AG20443 (cell line): ENCODE measurements at places on chromosomes 11 and 22.
A peak's percentile ranks its signal among the peaks of the same experiment; 100 is the strongest.

DNA sequence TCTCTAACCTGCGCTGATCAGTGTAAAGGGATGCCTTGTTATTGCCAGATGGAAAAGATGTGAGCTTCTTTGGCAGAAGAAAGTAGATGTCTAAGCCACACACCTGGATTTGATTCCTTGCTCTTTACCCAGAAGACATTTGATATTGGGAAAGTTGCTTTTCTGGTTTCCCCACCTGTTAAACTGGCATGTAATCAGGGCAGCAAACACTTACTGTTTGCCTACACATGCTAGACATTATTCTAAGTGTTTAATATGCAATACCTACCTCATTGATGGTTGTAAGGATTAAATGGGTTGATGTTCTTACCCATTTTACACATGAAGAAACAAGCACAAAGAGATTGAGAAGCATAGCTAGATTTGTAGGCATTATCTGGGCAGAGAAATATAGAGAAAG is 16.6 kb downstream of the ASRGL1 start:
- no peak for DNase-seq

- peak; percentile 79 for DNase-seq
Measured at GRCh38 chr11:35485656-35486322, 39.6 kb downstream of the PAMR1 start.

DNA sequence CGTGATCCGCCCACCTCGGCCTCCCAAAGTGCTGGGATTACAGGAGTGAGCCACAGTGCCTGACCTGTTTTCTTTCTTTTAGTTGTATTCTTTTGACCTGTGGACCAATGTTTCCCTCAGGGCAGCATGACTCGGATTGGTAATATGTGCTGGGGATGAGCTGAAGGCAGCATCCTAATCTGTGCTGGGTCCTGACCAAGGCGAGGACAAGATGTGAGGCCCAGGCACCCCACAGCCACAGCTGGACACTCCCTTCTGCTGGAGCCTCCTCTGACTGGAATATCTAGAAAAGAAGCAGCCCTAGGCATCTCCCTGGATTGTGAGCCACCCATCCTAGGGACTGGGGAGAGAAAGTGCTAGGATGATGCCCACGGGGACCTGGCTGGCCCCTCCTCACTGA is 105.4 kb downstream of the PDE2A start:
- no peak for DNase-seq

GRCh38 chr11:126440792-126441514 is 85.5 kb downstream of the ST3GAL4 start:
- DNase-seq, result peak; percentile 94

GRCh38 chr11:130831976-130832375 is 84.3 kb downstream of the SNX19 start:
- no peak for DNase-seq

DNA sequence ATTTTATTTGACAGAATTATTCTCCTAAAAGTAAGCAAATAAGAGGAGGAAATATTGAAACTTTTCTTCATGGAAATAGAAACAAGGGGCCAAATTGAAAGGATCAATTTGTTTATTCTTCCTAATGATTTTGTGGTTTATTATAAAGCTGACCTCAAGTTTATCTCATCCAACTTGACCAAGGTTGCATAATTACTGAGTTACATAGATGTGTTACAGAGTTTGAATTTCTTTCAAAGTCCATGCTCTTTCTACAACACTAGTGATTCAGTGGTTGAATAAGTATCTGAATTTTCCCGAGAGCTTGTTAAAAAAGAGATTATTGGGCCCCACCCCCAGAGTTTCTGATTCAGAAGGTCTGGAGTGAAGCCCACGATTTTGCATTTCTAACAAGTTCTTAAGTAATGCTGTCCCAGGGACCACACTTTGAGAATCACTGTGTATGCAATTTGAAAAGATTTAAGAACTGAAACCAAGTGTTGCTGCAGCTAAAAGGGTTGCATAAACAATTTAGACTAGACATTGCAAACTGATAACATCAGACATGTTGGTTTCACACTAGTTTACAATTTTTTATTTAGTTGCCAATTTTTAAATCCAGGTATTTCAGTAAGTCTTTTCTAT is 485.7 kb upstream of the ANO5 start:
- no peak for DNase-seq

GRCh38 chr11:72579816-72580641 is 94.2 kb downstream of the PDE2A start:
- no peak for DNase-seq

- no peak for DNase-seq
Measured at GRCh38 chr11:65499713-65500386, 1.0 kb downstream of the MALAT1 start.

- DNase-seq, result no peak
Measured at GRCh38 chr22:46851941-46852340, 89.5 kb downstream of the TBC1D22A start.

DNA sequence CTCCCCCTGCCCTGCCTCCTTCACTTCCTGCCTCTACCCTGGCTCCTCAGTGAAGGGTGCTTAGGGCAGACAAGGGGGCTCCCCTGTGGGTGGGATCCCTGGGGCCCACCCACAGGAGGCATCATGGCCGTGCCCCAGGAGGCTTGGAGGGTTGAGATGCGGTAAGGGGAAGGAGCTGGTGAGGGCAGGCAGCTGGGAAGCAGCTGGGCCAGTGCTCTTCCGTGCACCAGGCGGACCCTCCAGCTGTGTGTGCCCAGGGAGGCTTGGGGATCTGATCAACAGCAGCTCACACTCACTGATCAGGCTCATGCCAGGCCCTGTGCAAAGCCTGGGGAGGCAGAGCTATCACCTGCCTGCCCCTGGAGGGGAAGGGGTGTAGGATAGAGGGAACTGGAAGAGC is 59.3 kb upstream of the TTLL12 start:
- DNase-seq, result no peak

- peak; percentile 32 for DNase-seq
Measured at GRCh38 chr22:26542831-26543230, 30.6 kb upstream of the TFIP11 start.

GRCh38 chr11:66646828-66647227 is 8.3 kb downstream of the RBM4 start:
- DNase-seq, result no peak

GRCh38 chr22:17707526-17707925 is 66.7 kb downstream of the BID start:
- no peak for DNase-seq

DNA sequence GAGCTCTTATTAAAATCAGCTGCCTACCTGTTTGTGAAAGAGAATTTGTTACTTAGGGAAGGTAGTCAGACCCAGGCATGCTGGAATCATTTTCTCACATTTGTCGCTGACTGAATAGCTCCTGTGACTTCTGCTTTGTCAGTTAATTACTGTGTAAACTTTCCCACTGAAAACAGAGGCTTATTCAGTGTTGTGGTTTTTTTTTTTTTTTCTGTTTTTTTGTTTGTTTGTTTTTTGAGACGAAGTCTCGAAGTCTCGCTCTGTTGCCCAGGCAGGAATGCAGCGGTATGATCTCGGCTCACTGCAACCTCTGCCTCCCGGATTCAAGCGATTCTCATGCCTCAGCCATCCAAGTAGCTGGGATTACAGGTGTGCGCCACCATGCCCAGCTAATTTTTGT is 5.6 kb upstream of the LDLRAD3 start:
- DNase-seq, result no peak

GRCh38 chr11:95920460-95921105 is 3.3 kb downstream of the MTMR2 start:
- peak; percentile 24 for DNase-seq

GRCh38 chr11:34480314-34480713 is 33.3 kb downstream of the ELF5 start:
- no peak for DNase-seq

DNA sequence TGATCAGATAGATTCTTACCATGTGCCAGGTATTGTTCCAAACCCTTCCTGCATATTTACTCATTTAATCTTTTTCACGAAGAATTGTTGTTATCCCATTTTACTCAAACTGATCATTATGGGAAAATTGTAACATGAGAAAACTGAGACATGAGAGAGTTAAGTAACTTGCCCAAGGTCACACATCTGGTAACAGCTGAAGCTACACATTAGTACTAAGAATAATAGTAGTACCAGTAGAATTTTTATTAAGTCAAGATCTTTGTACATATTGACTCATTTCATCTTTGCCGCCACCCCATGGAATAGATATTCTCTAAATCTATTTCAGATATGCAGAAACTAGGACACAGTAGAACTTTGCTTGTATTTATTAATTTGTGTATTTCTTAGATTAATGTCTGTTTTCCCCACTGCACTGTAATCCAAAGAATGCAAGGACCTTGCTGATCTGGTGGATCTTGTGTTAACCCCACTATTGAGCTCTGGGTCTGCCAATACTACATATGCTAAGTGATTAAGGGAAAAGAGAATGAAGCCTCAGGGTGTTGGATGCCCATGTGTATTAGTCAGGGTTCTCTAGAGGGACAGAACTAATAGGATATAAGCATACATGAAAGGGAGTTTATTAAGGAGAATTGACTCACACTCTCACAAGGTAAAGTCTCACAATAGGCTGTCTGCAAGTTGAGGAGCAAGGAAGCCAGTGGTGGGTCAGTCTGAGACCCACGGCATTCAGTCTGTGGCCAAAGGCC is 72.8 kb downstream of the PARVA start:
- DNase-seq, result peak; percentile 30

DNA sequence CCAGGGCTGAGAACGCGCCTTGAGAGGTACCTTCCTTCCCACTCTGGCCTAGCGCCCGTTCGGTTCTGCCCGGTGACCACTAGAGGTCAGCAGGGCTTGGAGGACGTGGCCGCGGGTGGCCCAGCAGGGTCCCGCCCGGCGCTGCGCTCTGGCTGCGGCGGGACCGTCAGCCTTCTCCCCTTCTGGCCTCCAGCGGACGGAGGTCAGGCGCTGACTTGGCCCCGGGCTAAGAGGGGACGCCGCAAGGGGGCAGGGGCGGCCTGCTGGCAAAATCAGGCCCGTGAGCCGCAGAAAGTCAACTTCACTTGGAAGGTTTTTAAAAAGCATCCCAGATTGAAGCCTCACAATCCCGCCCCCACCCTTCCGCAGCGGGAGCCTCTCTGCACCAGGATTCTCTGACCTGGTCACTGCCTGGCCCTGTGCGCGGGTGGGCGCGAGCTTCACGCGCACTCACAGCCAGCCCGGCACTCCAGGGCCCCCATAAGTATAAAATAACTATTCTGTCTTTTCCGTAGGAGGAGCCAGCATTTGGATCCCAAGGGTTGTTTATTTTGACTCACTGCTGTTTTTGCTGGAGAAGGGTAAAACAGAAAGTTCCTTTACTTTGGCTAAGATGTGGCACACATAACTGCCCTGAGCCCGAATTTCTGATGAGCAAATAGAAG is 23.2 kb upstream of the ZBTB16 start:
- DNase-seq, result peak; percentile 89

GRCh38 chr11:128821556-128821955 is 45.5 kb downstream of the KCNJ1 start:
- DNase-seq, result no peak

- DNase-seq, result no peak
Measured at GRCh38 chr11:12218909-12219308, 108.5 kb downstream of the MICAL2 start.

GRCh38 chr22:46070803-46071450 is 79.4 kb upstream of the PPARA start:
- peak; percentile 81 for DNase-seq

- DNase-seq, result no peak
Measured at GRCh38 chr11:86232556-86232955, 12.0 kb upstream of the EED start.

DNA sequence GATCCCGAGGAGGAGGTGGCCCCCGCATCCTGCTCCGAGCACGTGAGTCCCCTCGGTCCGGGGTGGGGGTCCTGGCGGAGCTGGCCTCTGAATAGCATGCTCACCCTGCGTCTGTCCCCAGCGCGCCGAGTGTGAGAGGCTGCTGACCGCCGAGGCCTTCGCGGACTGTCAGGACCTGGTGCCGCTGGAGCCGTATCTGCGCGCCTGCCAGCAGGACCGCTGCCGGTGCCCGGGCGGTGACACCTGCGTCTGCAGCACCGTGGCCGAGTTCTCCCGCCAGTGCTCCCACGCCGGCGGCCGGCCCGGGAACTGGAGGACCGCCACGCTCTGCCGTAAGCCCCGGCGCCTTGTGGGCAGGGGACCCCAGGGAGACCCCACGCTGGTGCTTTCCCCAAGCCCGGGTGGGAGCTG is 3.5 kb downstream of the MUC2 start:
- no peak for DNase-seq

- no peak for DNase-seq
Measured at GRCh38 chr11:31026315-31026714, 343.2 kb downstream of the DCDC1 start.

- DNase-seq, result no peak
Measured at GRCh38 chr11:86593833-86594232, 78.6 kb downstream of the ME3 start.

DNA sequence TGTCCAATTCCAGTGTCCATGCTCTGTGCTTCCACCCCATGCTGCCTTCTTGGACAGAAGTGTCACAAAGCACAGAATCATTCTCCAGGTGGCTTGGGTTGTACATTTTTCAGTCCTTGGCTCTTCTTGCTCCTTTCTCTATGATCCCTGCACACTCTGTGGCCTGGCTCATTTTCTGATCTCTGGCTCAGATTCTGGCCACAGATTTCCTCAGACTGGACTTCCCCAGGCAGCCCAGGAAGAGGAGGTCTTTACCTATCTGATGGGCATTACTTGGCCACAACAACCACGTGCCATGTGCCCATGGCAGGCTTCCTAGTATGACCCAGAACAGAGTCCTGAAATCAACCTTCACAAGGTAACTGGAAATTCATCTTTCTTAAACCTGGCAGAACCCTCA is 27.2 kb downstream of the SYTL2 start:
- DNase-seq, result no peak

- no peak for DNase-seq
Measured at GRCh38 chr11:73018856-73019255, 123.3 kb downstream of the FCHSD2 start.

DNA sequence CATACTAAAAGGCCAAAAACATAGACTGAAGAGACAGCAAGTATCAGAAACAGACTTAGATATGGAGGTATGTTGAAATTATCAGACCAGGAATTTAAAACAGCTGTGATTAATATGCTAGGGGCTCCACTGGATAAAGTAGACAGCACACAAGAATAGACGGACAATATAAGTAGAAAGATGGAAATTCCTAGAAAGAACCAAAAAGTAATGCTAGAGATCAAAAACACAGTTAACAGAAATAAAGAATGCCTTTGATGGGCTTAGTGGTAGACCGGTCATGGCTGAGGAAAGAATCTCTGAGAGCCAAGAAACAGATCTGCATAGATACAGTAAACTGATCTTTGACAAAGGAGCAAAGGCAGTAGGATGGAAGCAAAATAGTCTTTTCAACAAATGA is 250.2 kb downstream of the SWAP70 start:
- DNase-seq, result no peak

GRCh38 chr22:49369726-49370626 is 457.7 kb downstream of the BRD1 start:
- DNase-seq, result no peak

GRCh38 chr22:44329179-44329796 is 16.5 kb upstream of the SHISAL1 start:
- no peak for DNase-seq
